ENCODE measurements at places on chromosomes 5 and 9.

GRCh38 chr9:98888801-98889421 is 54.8 kb upstream of the COL15A1 start:
- no peak for DNase-seq

DNA sequence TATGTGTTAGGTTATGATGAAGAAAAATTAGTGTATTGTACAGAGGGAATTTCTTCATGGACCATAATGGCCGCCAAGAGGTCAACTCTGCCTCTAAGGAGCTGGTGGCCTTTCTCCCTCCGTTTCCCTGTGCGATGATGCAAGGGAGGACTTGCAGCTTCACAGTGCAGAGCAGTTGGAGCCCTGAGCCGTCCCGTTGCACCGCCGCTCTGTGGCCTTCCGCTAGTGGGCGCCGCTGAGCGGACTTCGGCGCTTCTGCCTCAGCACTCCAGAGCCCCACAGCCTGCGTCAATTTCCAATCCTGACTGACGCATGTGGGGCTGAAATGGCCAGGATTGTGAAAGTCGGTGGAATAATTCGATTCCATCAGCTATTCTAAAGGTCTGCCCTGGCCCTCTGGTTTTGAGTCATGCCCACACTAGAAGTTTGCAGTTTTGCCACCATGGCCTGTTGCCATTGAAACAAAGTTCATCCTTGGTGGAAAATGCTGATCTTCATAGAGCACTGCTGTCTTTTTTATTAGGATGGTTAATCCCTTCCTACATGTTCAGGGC is 22.7 kb upstream of the LECT2 start:
- DNase-seq, result no peak

- DNase-seq, result no peak
Measured at GRCh38 chr5:80389580-80389979, 18.3 kb upstream of the ZFYVE16 start.

DNA sequence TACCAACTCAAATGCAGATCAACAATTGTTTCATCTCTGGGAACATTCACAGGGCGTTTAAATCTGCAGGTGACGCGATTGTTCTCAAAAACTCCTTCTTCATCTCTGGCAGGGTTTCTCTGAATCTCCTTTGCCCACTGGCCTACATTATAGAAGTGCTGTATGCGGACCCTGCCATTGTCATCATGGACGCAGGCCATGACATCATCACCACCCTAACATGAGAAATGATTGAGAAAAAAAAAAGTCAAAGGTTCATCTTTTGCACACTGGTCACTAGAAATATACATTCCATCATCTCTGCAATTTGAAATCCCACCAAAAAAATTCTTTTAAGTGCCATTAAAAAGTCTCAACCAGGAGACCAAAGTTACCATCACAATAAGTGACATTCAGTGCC is 21.6 kb upstream of the TMEM245 start:
- DNase-seq, result no peak

DNA sequence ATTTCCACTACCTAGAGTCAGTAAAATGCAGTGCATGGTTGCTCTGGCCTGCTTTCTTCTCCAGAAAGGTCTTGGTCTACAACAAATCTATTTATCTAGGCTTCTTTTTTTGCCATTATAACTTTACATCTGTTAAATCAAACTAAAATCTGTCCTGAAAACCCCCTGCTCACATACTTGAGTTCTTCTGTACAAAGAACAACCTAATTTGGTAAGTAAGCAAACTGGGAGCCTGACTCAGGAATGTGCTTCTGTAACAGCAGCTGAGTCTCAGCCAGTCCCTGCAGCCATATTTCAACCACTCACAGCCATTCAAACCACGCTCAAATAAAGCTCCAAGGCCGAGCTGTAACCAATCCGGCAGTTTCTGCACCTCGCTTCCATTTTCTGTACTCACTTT is 95.8 kb downstream of the PLPP1 start:
- DNase-seq, result no peak

- peak; percentile 30 for DNase-seq
Measured at GRCh38 chr9:124004593-124004992, 7.0 kb upstream of the LHX2 start.

DNA sequence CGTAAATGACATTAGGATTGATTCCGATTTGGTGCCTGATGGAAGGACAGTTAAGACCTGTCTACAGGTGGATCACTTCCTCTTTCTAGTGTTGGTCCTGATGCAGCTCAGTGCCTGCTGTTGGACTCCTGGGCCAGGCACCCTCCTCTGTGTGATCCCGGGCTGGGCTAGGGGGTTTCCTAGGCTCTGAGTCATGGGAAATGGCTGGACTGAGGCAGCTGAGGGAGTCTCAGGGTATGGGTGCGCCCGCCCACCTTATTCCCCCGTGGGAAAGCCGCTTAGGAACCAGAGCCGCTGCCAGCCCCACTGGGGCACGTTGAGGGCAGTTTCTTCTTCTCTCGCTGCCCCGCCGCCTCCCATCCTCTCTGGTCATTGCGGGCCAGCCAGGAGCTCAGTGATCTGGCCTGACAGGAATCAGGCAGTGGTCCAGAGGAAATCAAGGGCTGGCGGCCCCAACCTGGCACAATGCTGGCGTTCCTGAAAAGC is 12.9 kb downstream of the TCF7 start:
- no peak for DNase-seq

DNA sequence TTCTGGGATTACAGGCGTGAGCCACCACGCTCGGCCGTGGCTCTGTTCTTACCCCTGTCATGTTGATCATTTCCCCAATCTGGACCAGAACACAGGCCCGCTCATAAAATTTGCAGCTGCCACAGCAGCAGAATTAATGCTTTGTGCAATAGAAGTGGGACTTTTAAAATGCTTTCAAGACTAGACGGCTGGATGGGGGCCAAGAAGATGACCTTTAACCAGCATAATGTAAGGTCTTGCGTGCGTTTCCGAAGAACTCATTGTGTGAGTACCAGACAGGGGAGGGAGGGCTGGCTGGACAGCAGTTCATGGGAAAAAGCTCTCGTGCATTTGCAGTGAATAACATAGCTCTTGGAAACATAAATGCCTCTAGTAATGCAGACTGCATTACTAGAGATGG is 3.5 kb upstream of the WDR38 start:
- peak; percentile 60 for DNase-seq

DNA sequence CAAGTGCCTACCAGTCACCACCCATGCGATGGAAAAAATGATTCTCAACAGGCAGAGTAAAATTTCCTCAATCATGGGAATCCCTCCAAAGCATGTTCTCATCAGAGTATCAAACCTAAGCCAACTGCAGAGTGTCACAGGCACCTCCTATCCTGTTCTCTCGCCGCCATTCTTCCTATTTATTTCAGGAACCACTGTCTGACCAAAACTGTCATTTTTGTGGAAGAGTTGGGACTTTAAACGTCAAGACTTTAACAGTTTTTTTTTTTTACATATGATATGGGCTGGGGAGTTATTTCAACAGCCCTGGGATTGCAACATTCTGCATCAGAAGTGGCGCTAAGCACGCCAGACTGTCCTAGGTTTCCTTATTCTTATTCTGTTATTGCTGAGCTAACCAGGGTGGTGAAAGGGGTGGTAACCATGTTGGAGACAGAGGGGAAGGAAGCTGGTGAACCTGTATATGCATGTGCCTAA is 29.5 kb downstream of the PFDN1 start:
- DNase-seq, result no peak

GRCh38 chr5:139494256-139494655 is 11.7 kb upstream of the STING1 start:
- no peak for DNase-seq

- no peak for DNase-seq
Measured at GRCh38 chr5:152701305-152701949, 296.3 kb upstream of the NMUR2 start.

GRCh38 chr9:89497257-89497963 is 503 bp downstream of the SEMA4D start:
- DNase-seq, result no peak

- no peak for DNase-seq
Measured at GRCh38 chr5:88279584-88279983, 10.9 kb upstream of the TMEM161B start.

DNA sequence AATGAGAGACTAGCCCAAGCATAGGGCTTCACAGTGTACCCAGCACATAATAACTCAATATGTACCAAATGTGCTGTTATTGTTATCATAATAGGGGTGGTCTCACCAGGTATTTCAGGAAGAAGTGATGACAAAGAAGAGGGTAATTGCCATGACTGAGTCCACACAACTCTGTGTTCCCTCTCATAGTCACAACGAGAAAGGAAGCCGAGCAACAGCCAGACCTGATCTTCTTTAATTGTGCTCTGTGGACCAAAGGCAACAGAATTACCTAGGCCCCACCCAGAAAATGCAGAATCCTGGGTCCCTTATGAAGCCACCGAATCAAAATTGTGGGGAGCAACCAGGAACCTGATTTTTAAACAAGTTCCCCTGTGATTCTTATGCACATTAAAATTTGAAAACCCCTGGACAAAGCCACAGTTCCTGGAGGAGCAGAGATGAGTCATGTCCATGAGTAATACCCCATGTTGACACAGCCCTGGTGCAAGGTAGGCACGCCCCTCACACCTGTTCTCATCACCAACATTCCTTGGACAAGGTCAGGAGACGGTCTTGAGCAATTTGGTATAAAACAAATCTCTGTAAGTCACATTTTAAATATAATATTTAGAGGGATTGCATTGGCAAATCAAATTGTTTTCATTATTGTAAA is 5.2 kb downstream of the FGF1 start:
- DNase-seq, result peak; percentile 25

DNA sequence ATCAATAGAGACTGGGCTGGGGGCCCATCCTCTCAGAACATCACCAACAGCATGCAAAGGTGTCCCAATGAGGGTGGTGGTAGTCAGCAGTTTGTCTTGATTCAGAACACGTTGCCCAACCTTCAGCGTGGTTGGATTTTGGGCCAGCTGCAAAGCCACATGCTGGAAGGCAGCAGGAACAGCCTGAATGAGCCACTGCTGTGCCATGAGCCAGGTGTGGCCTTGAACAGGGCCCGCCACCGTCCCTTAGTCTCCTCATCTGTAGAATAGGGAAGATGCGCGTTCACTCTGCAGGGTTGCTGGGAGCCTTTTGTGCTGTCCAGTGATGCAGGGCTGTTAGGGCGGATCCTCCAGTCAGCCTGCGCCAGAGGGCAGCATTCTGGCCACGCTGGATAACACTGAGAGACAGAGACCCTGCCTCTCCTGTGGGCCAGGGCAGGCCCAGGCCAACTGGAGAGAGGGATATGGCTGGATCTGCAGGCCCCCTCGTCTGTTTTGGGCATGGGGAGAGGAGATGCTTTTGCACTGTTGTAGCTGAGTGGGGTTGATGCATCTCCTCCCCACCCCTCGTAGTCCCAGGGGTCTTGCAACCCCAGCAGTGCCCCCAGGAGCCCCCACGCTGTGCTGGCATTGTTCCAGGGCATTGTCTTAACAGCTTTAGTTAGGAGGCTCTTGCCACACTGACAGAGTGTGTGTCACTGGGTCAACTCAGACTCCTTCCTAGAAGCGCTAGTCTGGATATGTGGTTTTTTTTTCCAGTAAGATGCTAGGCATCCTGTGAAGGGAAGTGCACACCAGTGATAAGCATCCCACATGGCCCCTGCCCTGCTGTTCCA is 42.1 kb downstream of the SLC46A2 start:
- DNase-seq, result no peak

- no peak for DNase-seq
Measured at GRCh38 chr5:16507716-16508115, 42.1 kb upstream of the ZNF622 start.

- no peak for DNase-seq
Measured at GRCh38 chr5:20335978-20336377, 348.0 kb upstream of the CDH18 start.

GRCh38 chr9:113617550-113617949 is 154.0 kb downstream of the RGS3 start:
- DNase-seq, result no peak

DNA sequence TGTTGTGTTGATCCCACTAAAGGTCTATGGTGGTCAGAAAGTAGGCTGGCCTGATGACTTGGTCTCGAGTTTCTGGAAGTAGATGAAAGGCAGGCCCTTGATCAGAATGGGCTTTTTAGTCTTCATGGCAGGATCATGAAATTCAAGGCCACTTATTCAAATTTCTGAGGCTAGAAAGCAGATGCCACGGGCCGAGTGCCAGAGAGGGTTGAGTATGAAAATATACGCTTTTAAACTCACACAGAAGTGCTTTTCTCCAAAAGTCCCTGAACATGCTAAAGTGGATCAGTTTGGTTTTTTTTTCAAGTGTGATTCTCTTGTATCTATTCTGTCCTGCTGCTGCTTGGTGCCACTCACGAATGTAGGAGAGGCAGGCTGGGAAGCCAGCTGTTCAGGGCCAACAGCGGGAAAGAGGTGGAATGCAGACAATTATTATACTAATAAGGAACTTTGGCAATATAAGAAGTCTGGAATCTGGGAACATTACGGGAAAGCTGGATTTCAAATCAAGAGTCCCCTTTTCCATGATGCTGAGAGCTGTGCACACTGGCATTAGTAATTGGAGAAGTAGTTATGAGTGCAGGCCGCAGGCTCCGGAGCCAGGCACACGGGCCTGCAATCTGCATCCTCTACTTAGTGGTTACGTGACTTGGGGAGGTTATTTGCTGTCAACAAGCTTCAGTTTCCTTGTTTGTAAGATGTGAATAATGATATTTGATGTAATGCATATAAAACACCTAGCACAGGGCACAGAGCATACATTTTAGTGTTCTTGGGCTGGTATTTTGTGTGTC is 95.8 kb downstream of the LMNB1 start:
- no peak for DNase-seq

GRCh38 chr5:141605523-141606277 is 13.1 kb downstream of the DIAPH1 start:
- no peak for DNase-seq

DNA sequence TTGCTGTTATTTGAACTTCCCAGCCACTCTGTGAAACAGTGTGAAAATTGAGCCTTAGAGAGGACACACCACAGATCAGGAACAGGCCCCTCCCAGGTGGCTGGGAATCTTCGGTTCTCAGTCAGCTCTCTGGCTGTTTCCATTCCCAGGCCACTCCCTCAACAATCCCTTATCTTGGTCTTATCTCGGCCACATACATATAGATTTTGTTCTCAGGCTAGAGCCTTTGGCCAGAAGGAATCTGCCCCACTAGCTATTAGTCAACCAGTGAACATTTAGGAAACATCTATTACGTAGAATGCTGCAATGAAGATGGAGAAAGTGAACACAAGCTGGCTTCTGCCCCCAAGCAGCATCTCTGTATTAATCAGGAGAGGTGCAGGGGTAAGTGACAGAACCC is 21.0 kb upstream of the WWC1 start:
- DNase-seq, result no peak

GRCh38 chr9:18208166-18209059 is 265.5 kb upstream of the ADAMTSL1 start:
- peak; percentile 10 for DNase-seq

GRCh38 chr5:80191991-80192398 is 63.9 kb downstream of the SERINC5 start:
- DNase-seq, result no peak
